B cell (primary cell): ENCODE measurements at places on chromosomes 1 and 21.

GRCh38 chr1:215523906-215524305 lies 43.2 kb upstream of the KCTD3 start:
- no peak for DNase-seq

DNA sequence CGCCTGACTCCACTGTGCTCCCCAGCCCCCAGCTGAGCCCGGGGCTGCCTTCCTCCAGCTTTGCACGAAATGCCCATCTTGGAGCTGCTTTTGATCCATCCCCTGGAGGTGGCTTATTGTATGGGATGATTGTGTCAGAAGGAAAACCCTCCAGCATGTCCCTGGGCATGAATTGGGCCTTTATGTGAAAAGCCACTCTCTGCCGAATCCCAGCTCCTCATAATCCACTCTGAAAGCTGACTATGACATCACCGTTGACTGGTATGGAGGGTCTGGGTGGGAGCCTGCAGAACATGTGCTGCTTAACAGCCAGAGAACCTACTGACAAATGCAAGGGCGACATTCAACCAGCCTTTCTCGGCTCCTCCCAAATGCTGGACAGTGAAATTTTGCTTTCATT lies 74.6 kb downstream of the NENF start:
- no peak for DNase-seq

GRCh38 chr1:226611301-226611700 lies 62.7 kb downstream of the STUM start:
- DNase-seq: no peak

DNA sequence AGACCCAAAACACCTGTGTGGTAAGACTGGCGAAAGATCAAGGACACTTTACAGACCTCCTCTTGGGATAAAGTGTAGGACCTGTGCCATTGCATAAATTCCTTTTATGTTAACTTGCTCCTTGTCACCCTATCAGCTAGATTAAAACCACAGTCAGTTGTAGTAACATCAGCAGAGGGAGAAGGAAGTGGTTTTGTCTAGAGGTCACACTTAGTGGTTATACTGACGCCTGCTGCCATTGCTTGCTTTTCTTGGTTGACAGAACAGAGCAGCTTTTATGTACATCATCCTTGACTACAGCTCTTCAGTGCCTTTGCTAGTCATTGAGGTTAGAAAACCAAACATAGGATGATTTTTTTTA lies 101.4 kb downstream of the PBX1 start:
- peak; percentile 40 for DNase-seq

GRCh38 chr1:229563241-229563640 lies 4.7 kb upstream of the ABCB10 start:
- no peak for DNase-seq

GRCh38 chr1:230865062-230865817 lies 3.1 kb downstream of the C1orf198 start:
- no peak for DNase-seq

DNA sequence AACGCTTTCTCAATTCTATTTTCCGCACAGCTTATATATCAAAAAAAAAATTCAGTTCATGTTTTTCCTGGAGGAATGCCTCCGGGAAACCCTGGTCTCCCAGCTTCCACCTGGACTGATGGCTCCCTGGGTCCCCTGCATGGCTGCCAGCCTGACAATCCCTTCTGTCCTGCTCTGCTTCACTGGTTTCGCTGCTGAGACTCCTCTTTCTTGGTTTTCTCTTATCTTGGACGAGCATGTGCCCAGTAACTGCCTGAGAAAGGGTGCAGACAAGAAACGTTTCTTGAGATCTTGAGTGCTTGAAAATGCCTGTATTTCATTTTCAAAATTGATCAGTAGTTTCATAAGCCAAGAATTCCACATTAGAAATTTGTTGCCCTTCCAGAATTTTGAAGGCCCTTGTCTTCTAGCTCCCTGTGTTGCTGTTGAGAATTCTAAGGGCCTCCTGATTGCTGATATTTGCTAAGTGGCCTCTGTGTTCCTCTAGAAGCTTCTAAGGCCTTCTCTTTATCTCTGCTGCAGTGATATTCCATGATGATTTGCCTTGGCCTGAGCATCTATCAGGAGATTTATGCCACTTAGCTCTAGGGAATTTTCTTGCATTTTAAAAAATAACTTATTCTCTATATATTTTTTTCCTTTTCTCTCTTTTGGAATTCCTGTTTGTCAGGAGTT lies 44.7 kb downstream of the ETS2 start:
- no peak for DNase-seq

DNA sequence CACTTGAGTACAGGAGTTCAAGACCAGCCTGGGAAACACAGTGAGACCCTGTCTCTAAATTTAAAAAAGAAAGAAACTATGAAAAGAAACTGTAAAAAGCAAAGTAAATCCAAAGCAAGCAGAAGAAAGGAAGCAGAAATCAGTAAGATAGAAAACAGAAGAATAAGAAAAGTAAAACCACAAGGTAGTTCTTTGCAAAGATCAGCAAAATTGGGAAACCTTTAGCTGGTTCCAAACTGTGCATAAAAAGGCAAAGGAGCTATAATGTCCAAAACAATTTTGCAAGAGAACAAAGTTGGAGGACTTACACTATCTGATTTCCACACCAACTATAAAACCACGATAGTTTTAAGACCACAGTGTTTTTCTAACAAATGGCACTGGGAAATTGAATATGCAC lies 218.8 kb downstream of the RPS6KC1 start:
- no peak for DNase-seq

- DNase-seq: no peak
Measured at GRCh38 chr1:244585867-244586266, 67.1 kb upstream of the DESI2 start.

- DNase-seq: no peak
Measured at GRCh38 chr1:52653207-52653849, 20.4 kb downstream of the SHISAL2A start.

GRCh38 chr1:235240960-235241359 lies 79.9 kb upstream of the RBM34 start:
- DNase-seq: no peak

GRCh38 chr1:27377760-27378495 lies 3.3 kb upstream of the FCN3 start:
- DNase-seq: no peak

DNA sequence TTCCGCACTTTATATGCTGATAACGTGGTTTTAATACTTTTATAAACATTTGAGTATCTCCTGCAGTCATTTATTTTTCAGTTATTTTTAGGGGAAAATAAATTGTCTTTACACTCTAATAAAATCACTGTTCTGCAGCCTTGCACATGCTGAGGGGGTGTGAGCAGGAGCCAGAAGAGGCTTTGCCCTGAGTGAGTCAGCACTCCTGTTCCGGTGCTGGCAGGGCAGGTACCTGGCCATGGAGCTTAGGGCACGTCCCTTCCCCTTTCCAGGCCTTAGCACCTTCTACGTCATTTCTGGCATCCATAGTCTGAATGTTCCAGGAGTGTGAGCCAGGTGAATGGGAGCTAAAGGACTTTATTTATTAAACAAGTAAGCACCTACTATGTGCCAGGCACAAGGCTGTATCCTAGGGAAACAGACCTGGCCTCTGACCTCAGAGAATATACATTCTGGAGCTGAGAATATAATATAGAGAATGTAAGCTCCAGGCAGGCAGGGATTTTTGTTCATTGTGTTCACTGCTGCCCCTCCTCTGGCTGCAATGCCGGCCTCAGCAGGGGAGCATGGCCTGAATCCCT lies 402.9 kb downstream of the PTPRU start:
- DNase-seq: no peak

DNA sequence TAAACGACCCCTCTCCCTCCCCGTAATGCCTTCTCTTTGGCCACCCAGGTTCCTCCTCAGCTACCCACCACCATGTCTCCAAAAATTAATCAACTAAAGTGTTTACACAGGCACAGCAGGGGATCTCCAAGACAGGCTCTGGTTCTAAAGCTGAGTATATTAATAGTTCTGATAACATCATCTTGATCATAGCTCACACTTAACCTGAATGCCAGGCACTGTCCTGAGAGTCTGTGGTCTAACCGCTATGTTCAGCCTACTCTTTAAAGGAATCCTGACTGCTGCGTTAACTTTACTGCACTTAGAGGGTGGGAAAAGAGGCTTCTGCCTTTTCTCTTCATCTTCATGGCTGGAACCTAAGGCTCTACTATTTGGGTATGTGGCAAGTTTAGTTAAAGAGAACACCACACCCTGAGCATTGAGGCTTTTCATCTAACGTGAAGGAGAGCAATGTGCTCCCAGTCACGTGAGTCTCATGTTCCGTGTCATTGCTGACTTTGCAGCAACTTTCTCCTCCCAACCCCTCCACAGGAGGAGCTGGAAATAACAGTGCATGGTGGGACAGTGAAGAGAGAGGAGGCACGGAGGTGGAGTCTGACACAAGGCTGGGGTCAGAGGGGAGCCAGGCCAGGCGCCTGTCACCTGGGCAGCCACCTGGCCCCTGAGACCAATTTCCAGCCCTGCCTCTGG lies 86.4 kb downstream of the FAM78B start:
- no peak for DNase-seq

GRCh38 chr1:187648091-187648490 lies 819.3 kb downstream of the PLA2G4A start:
- DNase-seq: no peak

GRCh38 chr1:182990413-182991144 lies 32.6 kb upstream of the LAMC1 start:
- DNase-seq: no peak

- no peak for DNase-seq
Measured at GRCh38 chr21:27423906-27424595, 457.2 kb upstream of the ADAMTS5 start.

DNA sequence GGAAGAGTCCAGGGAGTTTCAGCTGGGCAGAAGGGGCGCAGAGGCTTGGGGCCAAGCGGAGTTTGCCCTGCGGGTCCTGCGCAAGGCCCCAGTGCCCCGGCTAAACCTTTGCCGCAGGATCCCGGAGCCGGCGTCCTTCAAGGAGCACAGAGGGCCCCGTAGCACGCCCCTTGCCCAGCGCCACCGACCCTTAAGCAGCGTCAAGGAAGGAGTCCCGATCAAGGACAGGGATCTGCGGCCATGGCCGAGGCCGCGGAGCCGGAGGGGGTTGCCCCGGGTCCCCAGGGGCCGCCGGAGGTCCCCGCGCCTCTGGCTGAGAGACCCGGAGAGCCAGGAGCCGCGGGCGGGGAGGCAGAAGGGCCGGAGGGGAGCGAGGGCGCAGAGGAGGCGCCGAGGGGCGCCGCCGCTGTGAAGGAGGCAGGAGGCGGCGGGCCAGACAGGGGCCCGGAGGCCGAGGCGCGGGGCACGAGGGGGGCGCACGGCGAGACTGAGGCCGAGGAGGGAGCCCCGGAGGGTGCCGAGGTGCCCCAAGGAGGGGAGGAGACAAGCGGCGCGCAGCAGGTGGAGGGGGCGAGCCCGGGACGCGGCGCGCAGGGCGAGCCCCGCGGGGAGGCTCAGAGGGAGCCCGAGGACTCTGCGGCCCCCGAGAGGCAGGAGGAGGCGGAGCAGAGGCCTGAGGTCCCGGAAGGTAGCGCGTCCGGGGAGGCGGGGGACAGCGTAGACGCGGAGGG lies 520 bp downstream of the CLIC6 start:
- peak; percentile 7 for DNase-seq

DNA sequence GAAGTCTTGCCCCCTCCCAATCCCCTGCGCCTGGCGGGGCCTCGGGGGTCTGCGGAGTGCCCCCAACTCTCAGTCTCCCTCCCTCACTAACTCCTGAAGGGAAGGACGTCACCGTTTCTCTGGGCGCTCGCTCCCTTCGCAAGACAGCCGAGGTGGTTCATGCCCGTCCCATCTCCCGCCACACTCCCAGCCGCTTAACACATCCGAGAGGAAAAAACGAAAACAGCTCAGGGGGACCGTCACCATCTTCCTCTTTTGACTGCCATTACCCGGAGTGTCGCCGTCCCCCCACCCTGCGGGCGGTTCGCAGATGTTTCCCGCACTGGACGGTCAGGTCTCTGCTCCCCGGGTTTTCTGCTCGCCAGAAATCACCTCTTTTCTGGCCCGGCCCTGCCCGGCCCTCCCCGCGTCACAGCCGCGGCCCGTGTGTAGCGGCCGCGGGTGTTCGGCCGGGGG lies 532 bp downstream of the ERO1B start:
- DNase-seq: peak; percentile 72

GRCh38 chr1:1241588-1242219 lies 4.8 kb downstream of the C1QTNF12 start:
- no peak for DNase-seq

DNA sequence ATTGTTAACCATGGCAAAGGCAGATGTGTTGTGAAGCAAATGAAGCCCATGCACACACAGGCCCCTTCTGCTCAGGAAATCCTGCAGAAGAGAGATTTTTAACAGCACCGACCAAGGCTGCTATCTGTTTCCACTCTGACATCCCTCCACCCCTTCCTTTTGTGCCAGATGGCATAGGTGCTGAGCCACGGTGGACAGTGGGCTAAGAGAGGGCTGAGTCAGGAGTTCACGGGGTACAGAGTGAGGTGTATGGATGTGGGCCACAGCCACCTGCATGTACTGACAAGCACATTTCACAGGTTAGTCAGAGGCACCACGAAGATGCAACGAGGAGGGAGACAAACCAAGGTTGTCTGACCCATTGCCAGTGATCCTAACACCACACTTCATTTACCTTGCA lies 9.5 kb downstream of the RSPH1 start:
- no peak for DNase-seq

GRCh38 chr1:23509896-23510295 lies 21.1 kb downstream of the E2F2 start:
- DNase-seq: no peak

GRCh38 chr1:154837672-154838171 lies 32.4 kb downstream of the KCNN3 start:
- DNase-seq: peak; percentile 63

DNA sequence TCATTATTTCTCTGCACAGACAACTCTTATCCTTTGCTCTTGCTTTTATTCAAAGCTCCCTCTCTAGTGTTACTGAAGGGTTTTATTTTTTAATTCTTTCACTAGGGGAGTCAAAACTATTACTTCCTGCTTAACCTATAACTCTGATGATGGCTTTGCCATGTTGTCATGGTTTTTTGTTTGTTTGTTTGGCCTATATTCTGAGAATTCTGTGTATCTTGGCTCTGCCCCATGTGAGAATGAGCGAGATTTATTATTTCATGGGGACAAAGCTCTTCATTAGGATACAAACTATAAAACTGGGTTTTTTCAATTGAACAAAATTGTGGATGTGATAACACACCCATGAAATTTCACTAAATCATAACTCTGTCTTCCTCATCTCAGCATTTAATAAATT lies 190.5 kb upstream of the C1orf105 start:
- no peak for DNase-seq

- DNase-seq: no peak
Measured at GRCh38 chr21:41247561-41248545, 68.7 kb upstream of the FAM3B start.

DNA sequence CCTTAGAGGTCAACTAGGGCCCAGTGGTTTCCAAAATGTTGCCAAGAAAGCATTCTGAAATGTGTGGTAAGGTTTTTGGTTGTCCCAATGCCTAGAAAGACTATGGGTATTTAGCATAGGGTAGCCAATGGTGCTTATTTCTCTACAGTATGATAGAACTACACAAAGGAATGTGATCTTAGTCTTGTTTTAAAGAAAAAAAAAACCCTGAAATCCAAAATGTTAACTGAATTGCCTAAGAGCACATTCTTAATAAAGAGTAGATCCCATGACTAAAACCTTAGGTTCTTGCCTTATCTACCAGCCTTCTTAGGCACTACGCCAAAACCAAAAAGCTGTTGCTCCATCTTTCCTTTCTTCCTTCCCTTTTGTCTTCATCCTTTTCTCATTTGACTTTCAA lies 428.2 kb downstream of the MRPL39 start:
- DNase-seq: no peak

GRCh38 chr1:209010475-209011230 lies 572.9 kb upstream of the CAMK1G start:
- no peak for DNase-seq

GRCh38 chr1:81558291-81559076 lies 242.2 kb upstream of the ADGRL2 start:
- no peak for DNase-seq
